Pulmonary artery endothelial cell (primary cell): ENCODE measurements at places on chromosomes 11 and 22.
A peak's percentile ranks its signal among the peaks of the same experiment; 100 is the strongest.

DNA sequence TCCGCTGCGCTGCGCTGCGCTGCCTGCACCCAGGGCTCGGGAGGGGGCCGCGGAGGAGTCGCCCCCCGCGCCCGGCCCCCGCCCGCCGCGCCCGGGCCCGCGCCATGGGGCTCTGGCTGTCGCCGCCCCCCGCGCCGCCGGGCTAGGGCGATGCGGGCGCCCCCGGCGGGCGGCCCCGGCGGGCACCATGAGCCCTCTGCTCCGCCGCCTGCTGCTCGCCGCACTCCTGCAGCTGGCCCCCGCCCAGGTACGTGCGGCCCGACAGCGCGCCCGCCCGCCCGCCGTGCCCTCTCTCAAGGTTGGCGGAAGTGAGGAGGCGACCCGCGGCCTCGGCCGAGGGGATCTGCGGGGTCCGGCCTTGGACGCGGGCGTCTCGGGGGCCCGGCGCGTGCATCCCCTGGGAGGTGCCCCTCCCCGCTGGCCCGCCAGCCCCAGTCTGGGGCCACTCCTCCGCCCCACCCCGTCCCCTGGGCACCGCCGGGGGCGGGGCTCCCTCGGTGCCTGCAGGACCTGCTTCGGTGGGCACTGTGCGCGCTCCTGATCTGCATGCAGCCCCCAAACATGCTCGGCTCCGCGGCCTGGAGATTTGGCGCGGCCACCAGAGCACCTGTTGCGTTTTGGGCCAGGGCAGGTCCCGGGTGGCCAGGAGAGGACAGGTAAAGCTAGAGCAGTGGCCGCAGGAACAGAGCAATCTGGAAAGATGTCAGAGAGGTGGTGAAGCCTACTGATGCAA is 429 bp downstream of the VEGFB start:
- no peak for DNase-seq

DNA sequence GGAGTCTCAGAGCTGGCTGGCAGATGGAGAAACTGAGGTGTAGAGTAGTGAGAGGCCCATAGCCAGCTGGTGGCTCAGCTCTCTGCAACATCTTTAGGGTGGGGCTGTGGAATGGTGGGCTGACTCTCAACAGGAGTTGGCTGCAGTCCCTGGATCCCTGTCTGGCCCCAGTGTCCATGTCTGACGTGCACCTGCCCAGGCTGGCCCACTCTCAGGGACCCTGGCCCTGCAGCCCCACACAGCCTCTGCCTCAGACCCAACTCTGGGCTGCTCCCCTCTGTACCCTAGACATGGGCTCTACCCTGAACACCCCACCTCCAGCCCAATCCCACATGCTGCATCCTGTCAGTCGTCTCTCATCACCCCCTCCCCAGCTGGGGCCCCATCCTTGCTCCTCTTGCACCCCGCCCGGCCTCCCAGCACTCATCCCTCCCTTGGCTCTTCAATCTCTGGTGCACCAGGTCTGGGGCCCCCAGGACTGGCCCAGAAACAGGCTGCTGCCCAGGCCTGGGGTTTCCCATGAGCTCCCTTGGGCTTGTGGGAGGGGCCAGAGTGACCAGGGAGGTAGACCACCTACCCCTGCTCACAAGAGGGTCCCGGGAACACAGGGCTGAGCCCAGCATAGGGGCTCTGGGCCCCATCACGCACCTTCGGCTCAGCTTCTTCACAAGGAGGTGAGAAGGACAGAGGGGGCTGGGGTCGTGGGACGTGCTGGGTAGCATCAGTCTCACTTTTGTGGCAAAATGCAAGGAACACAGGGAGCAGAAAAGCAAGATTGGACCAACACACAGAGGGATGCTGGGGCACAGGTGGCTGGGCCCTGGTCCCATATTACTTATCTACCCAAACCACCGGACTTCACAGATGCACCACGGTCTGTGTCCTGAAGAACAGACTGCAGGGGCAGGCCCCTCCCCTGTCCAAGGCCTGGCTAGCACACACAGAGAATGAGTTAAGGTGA is 31.5 kb downstream of the ARVCF start:
- DNase-seq: no peak

GRCh38 chr22:19951346-19951745 is 9.7 kb upstream of the TXNRD2 start:
- no peak for DNase-seq

DNA sequence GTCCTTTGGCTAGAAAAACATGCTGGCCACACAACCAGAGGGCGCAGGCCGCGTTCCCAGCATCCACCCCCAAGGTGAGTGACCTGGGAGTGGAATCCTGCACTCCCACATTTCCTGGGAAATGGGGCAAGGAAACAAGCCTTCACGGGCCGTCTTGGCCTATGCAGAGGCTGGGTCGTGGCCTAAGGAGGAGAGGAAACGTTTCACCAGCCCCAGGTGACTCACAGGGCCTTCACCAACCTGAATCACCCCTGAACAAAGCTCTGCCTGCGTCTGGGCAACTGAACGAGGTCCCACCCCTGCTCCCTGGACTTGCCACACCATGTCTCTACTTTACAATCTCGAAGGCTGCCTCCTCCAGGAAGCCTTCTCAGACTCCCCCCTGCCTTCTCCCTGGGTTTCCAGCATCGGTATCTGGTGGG is 13.2 kb downstream of the MYH9 start:
- no peak for DNase-seq

- DNase-seq: no peak
Observed at GRCh38 chr11:12792590-12792989, 118.4 kb downstream of the TEAD1 start.

GRCh38 chr11:122604621-122605020 is 50.9 kb upstream of the UBASH3B start:
- no peak for DNase-seq

DNA sequence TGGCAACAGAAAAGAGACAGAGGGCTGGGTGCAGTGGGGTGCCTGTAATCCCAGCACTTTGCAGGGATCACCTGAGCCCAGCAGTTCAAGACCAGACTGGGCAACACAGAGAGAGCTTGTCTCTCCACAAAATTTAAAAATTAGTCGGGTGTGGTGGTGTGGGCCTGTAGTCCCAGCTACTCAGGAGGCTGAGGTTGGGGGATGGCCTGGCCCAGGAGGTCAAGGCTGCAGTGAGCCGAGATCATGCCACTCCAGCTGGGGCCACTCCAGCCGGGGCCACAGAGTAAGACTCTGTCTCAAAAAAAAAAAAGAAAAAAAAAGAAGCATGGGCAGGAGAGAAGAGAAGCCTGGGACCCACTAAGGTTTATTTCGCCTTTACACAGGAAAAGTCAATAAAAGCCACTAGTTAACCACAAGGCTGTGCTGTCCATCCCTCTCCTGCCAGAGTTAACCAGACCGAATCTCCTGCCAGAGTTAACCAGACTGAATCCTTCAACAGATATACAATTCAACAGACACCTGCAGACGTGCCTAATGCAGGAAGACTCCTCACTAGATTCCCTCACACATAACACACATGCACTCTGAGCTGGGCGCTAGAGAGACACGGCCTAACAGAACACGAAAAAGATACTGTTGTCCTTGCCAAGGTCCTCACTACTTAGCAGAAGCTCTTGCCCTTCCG is 29.8 kb downstream of the MICAL3 start:
- no peak for DNase-seq

DNA sequence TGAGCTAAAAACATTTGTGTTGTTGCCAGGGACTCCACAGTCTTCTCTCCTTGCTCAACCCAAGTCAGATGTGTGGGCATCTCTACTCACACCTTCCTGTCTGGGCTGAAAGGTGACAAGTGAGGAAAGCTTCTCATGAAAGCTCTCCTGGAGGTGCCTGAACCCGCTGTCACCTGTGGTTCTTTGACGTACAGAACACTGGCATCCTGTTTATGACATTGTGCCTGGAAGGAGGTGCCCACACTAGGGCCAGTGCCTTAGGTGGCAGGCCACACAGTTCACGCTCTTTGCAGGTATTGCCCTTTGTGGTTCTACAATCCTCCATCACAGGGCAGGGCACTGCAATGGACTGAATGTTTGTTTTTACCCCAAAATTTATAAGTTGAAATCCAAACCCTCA is 108.5 kb downstream of the CD44 start:
- no peak for DNase-seq

DNA sequence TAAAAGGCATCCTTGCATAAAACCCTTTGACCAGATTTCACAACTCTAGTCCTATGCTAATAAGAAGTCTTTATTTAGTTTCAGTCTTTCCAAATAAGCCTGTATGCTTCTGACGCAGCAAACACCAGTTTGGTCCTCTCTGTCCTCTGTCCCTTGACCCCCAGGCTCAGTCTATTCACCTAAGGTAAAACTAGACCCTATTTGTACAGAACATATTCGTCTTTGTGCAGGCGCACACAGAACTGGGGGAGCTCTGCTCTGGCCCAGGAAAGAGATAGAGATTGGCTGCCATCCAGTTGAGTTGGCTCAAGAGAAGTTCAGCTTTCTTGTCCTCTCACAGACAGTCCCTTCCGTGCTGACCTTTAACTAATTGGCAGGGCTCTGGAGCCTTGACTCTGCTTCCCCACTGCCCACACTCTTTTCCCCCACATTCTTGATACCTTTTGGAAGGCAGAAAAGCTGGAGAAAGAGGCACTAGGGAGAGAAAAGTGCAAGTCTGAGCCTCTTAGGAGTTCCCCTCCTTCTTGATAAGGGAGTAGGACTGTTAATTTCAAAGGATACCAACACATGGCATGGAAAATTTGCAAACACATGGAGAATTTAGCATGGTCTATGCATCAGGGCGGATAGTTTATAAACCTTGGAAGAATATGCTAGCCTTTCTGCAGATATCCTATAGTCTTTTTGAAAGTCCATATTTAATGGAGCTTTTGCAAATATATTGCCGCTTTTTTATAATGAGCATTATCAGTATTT is 21.2 kb upstream of the PSMA1 start:
- DNase-seq: no peak

DNA sequence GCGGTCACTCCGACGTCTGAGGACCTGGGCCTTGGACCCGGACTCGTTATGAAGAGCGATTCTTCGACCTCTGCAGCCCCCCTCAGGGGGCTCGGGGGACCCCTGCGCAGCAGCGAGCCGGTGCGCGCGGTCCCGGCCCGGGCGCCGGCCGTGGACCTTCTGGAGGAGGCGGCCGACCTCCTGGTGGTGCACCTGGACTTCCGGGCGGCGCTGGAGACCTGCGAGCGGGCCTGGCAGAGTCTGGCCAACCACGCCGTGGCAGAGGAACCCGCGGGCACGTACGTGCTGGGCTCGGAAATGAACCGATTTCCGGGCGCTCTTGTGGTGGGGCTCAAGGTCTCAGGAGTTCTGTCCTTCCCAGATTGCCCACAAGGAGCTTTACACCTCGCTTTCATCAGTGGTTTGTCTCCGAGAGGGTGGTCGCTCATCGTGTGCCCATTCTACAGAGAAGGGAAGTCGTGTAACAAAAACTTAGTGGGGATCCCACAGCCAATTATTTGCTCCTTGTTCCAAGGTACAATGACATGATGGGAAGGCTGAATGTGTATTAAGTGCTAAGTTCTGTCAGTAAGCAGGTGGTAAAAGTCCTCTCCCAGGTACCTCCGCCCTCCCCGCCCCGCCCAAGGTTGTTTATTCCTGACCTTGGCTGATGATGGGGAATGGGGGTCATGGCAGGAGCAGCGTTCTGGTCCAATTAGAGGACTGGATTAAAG is 695 bp downstream of the PEX26 start:
- no peak for DNase-seq

GRCh38 chr22:20463324-20464095 is 25.9 kb upstream of the SCARF2 start:
- DNase-seq: no peak

- no peak for DNase-seq
Observed at GRCh38 chr11:45724153-45724552, 58.7 kb upstream of the CHST1 start.

DNA sequence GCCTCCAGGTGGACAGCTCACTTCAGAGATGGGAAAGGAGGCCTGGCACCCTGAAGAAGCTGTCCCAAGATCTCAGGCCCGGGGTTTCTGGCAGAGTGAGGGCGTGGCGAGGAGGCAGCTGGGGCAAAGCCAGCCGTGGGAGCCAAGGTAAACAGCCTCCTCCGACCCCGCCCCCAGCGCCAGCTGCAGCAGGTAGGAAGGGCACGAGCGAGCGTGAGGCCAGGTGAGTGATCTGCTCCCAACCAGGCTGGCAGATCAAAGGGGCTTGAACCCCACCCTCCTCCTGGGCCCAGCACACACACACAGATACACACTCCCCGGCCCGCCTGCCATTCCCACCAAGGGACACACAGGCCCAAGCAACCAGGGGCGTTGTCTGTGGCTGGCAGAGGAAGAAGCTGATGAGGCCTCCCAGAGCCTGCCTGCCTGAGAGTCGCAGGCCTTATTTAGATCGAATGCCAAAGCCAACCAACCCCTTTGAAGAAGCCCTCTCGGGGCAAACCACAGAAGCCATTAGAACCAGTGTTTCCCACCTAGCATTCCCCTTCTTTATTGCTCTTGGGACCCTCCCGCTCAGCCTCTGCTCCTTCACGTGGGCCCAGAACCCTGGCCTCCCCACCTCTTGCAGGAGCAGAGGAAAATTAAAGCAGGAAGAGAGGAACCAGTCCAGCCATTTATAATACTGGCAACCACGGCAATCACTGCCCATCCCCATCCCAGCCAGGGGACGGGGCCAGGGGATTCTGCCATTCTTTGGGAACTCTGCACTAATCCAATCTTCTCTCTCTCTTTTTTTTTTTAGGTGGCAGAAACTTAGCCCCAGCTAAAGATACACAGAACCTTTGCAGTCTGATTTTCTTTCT is 5.0 kb downstream of the PDGFB start:
- DNase-seq: no peak

DNA sequence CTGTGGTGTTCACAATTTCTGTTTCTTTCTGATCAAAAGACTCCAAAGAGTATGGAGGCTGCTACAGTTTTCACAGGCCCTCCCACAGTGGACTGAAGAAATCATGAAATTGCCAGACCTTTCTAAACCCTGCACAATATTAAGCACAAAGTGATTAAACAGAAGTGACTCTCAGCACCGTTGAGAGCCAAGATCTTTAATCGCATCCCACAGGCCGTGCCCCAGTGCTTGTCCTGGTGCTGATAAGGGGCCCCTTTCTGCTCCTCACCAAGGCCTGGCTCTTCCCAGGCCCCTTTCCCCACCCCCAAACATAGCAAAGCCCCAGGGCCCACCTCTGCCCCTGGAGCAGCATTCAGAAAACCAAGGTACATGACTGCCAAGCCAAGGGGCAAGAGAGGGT is 57.4 kb upstream of the BMAL1 start:
- DNase-seq: no peak

DNA sequence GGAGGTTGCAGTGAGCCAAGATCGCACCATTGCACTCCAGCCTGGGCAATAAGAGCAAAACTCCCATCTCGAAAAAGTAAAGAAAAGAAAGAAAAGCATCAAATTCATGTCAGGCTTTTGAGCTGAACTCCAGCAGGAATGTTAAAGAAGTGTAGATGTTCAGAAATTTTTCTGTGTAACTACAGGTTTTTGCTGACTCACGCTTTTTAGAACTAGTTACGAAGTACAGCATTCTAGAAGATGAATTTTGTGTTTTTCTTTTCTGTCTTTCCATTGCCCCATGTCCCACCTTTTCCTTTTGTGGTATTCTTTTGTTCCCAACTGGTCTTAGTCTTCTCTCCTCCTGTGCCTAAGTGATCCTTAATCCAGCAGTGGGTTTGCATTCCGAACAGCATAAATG is 56.0 kb upstream of the HORMAD2 start:
- DNase-seq: no peak

DNA sequence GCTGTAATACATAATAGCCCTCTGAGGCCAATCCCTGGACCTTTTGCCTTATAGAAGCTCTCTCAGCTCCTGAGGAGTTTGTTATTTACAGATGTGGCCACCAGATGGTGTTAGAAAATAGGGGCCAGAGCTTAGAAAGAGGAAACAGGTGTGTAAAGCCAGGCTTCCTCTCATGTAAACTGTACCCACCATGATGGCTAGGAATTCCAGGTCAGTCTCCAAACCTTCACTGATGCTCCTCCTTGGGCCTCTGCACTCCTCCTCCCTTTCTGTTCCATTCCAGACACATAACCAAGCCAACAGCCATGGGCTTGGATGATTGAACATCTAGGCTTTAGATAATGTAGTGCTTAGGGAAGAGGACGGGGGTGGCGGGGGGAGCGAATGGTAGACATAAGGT is 39.7 kb downstream of the USP35 start:
- DNase-seq: peak; percentile 36
